CD4-positive, CD25-positive, alpha-beta regulatory T cell (primary cell): ENCODE measurements at places on chromosomes 13 and 19. TPM values are rescaled to one million over a fixed set of nuclear protein-coding genes. Genes with fewer than 3 reads are reported as not detected.

GRCh38 chr19:55472463-55472862 is 4.0 kb upstream of the ZNF628 start:
- no peak for DNase-seq

GRCh38 chr19:55253842-55254624 is 4.8 kb downstream of the PPP6R1 start:
- DNase-seq: peak; percentile 84

DNA sequence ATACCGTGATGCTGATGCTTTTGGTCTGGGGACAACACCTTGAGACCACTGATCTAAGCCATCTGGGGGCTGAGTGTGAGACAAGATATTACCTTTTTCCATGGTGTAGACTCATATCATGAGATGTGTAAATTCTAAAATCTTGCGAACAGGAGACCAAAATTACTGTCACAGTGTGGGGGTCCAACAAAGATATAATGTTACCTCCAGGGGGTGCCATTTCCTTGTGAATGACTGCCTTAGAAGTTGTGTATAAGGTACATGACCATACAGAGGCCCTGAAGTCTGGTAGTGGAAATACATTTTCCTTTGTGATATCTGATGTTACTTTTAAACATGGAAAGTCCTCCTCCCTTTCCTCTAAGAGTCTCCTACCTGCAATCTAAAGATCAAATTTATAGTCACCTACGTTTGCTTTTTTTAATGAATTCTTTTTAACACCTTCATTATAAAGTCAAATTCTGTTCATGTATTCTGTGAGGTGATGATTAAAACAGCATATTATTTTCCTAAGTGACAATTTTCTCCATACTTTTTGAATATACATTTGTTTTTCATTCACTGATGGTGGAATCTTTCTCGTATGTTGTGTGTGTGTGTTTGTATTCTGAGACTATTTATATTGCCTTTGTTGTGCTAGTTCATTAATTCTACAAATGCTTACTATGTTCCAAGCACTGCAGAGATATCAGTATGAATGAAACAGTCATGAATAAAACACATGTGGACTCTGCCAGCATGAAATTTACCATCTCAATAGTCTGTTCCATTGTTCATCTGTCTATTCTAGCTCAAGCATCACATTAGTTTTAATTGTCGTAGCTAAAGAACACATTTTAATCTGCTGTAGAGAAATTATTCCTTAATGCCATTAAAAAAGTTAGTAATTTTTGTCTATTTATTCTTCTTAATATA is 113.7 kb downstream of the RFC3 start:
- DNase-seq: no peak

GRCh38 chr13:40609972-40610726 is 56.3 kb downstream of the FOXO1 start:
- no peak for DNase-seq

IL4I1 gene
- 0.37 TPM for polyA plus RNA-seq

GRCh38 chr13:114109641-114110041 is 22.8 kb downstream of the RASA3 start:
- no peak for DNase-seq

DNA sequence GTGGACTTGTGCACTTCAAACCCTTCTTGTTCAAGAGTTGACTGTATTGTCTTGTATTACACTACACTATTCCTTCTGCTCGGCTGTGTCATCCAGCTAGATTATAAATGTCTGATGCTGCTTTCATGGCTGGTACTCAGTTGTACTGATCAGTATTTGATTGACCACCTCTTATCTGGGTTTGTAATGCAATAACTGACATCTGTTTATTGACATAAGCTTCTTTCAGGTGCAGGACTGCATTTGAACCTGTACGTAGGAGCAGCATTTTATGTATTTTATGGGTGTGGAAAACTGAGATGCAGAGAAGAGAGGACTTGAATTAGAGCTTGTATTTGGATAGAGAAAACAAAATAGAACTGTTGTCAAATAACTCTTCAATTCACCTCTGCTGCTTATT is 309.2 kb downstream of the FGF9 start:
- no peak for DNase-seq

DNA sequence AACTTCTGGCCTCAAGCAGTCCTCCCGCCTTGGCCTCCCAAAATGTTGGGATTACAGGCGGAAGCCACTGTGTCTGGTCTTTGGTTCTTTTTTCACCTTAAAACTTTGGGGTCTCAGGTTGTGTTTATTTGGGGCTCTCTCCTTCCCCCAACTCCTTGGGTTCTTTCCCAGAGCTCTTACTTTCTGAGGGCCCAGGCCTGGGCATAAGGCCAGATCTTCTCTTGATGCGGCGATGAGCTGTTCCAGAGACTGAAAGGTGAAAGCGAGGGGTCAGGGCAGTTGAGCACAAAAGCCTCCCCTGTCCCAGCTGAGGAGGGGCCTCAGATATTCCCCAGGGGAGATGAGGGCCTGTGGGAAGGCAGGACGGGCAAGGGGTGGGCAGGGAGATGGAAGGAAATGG is 7.1 kb downstream of the POLR1G start:
- DNase-seq: no peak

MYO16 gene
- 0.08 TPM for polyA plus RNA-seq
